ENCODE measurements at places on chromosomes 7 and 10. TPM values are rescaled to one million over a fixed set of nuclear protein-coding genes. Genes with fewer than 3 reads are reported as not detected.

ARHGAP12 gene
- total RNA-seq = 15.1 TPM

HYAL4 gene
- total RNA-seq = 0.54 TPM

ASB15 gene
- not detected for total RNA-seq

DNA sequence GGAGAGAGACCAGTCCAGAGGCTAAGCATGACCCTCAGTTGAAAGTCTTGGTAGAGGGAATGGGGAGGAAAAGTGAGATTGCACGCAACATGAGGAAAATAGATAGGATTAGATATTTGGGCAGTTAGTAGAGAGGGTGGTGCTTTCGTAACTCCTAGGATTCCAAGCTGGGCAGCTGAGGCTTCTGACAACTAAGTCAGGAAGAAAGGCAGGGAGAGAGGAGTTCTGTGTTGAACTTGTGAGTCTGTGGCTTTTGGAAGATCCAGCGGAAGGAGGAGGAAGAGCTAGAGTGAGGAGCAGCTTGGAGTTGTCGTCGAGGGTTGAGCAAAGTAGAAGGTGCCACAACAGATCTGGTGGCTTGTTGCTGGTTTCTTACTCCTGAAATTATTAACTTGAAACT, 21.8 kb downstream of the CUL1 start:
- no peak for DNase-seq

GRCh38 chr10:102422545-102423129, 2.0 kb downstream of the FBXL15 start:
- peak; percentile 57 for DNase-seq

- no peak for DNase-seq
Observed at GRCh38 chr10:51204066-51204465, 129.8 kb downstream of the PRKG1 start.

GRCh38 chr7:22622116-22622785, 104.7 kb upstream of the IL6 start:
- no peak for DNase-seq

DNA sequence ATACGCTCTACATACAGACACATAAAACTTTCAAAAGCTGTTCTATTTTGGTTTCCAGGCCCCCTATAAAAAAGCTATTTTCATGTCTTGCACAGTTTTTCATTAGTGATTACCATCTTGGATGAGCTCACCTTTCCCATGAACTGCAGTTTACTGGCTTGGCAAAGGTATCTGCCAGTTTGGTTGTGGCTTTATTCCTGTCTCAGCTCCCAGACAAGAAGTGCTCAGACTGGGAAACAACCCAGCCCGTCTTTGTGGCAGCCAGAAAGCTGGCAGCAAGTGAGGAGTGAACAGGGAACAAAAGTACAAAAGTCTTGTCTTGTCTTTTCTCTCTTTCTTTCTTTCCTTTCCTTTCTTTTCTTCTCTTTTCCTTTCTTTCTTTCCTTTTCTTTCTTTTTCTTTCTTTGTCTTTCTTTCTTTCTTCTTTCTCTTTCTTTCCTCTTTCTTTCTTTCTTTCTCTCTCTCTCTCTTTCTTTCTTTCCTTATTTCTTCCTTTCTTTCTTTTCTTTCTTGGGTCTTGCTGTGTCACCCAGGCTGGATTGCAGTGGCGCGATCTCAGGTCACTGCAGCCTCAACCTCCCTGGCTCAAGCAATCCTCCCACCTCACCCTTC, 138.8 kb downstream of the CFAP58 start:
- no peak for DNase-seq
